H1 (cell line): ENCODE measurements at places on chromosomes 6 and 20. TPM values are rescaled to one million over a fixed set of nuclear protein-coding genes. Genes with fewer than 3 reads are reported as not detected.

The PHACTR3 gene
- polyA plus RNA-seq = 0.03 and 0.05 TPM in 2 replicates

DNA sequence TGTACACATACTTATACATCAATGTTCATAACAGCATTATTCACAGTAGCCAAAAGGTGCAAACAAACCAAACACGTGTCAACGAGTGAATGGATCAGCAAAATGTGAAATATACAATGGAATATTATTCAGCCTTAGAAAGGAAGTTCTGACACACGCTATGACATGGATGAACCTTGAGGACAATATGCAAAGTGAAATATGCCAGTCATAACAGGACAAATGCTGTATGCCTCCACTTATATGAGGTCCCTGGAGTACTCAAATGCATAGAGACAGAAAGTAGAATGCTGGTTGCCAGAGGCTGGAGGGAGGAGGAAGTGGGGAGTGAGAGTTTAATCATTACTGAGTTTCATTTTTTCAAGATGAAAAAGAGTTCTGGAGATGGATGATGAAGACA, 37.8 kb upstream of the IGF2R start:
- no peaks in the 10 kb centered on the region for H3K36me3 ChIP-seq
- H3K4me3 ChIP-seq = no peak overlapping the region
- no peaks in the 10 kb centered on the region for H3K27me3 ChIP-seq
- DNase-seq = no peak
- no peaks in the 10 kb centered on the region for H3K4me1 ChIP-seq

DNA sequence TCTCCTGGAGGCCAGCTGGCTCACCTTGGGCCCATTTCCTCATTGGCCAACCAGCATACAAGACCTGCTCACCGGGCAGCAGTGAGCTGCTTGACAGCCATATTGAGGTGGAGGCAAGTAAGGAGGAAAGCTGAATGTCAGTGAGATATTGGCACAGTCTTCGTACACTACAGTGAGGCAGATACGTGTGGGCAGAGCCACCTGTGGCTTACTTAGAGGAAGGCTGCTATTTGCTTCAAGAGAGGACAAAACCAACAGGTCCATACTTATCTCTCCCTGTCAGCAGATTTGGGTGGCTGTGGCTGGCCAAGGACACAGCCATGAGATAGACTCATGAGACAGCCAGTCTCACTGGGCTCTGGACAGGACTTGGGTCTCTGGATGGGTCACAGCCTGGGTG, 15.1 kb upstream of the MCM3 start:
- DNase-seq = no peak
- H3K36me3 ChIP-seq = no peaks in the 10 kb centered on the region
- no peaks in the 10 kb centered on the region for H3K27me3 ChIP-seq
- no peak overlapping the region for H3K27ac ChIP-seq
- H3K4me3 ChIP-seq = no peak overlapping the region
- no peaks in the 10 kb centered on the region for H3K4me1 ChIP-seq

DNA sequence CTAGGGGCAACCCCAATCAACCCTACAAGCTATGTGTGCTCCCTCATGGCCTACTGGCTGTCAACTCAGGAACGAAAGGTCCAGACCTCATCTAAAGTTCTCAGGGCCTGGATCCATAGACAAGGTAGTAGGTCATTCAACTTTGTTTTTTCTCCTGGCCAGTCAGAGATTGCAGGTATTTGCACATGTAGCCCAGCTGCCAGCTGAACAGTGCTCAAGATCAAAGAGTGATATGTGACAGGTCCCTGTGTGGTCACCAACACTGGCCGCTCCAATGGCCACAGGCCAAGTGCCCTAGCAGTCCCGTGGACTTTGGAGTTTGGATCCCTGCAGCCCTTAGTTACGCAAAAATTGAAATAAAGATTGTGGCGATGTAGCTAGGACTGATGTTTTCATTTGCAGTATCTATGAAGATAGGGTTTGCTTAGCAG, 60.6 kb upstream of the ATXN1 start:
- no peaks in the 10 kb centered on the region for H3K36me3 ChIP-seq
- DNase-seq = no peak
- H3K4me3 ChIP-seq = no peak overlapping the region
- no peaks in the 10 kb centered on the region for H3K4me1 ChIP-seq

DNA sequence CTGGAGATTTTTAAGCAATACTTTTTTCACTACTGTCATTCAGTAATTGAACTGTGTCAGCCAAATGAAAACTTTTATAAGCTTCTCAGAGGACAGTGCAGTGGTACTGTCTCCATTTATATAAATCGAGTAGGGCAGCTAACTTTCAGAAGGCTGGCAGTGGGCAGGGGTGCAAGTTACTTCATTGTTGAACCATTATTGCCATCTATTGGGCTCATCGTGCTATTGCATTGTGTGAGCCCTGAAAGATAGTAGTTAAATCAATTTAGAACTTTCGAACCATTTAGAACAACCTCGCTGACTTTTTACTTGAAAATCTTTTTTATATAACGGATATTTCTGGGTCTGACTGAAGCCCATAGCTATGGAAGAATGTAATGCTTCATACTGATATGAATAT, 347.8 kb upstream of the PLCB4 start:
- H3K4me3 ChIP-seq = no peak overlapping the region
- no peak for DNase-seq
- H3K27ac ChIP-seq = no peak overlapping the region
